ENCODE measurements at places on chromosomes 12 and 14. TPM values are rescaled to one million over a fixed set of nuclear protein-coding genes. Genes with fewer than 3 reads are reported as not detected.
A peak's percentile ranks its signal among the peaks of the same experiment; 100 is the strongest.

GRCh38 chr12:126481688-126482087 lies 1416.5 kb downstream of the AACS start:
- H3K4me3 ChIP-seq, result no peak overlapping the region
- no peak overlapping the region for H3K27ac ChIP-seq
- H3K27me3 ChIP-seq, result no peaks in the 10 kb centered on the region

GRCh38 chr14:55721353-55721752 lies 141.3 kb downstream of the KTN1 start:
- no peak overlapping the region for H3K4me3 ChIP-seq
- no peaks in the 10 kb centered on the region for H3K27me3 ChIP-seq
- H3K36me3 ChIP-seq, result no peaks in the 10 kb centered on the region
- peaks cover 9% of the 10 kb centered on the region for H3K4me1 ChIP-seq
- peak; percentile 60 for DNase-seq
- no peak overlapping the region for H3K27ac ChIP-seq

Gene CLEC2A
- total RNA-seq, result not detected

- H3K4me3 ChIP-seq, result no peak overlapping the region
- no peak overlapping the region for H3K27ac ChIP-seq
- no peaks in the 10 kb centered on the region for H3K4me1 ChIP-seq
Observed at GRCh38 chr14:55387121-55387520, 24.5 kb downstream of the ATG14 start.

All from endothelial cell of umbilical vein (primary cell).